ENCODE measurements at places on chromosomes 6 and 20. TPM values are rescaled to one million over a fixed set of nuclear protein-coding genes. Genes with fewer than 3 reads are reported as not detected.

Gene RARS2
- 36.3 TPM for total RNA-seq

Gene THBS2
- 143 TPM for total RNA-seq

Gene AHI1
- total RNA-seq: 8.7 TPM

Gene TMEM239
- not detected for total RNA-seq

Gene FAM209B
- not detected for total RNA-seq

Gene RTEL1
- total RNA-seq: 7.3 TPM

Gene DHX35
- 5.6 TPM for total RNA-seq

Gene VPS52
- 34.2 TPM for total RNA-seq

Gene SPDEF
- not detected for total RNA-seq

Measured in pericardium fibroblast (primary cell).